Gastrocnemius medialis (tissue), 4 donors: ENCODE measurements at places on chromosomes 1 and 21. TPM values are rescaled to one million over a fixed set of nuclear protein-coding genes. Genes with fewer than 3 reads are reported as not detected.

Gene ASPM
- 0.10 TPM for total RNA-seq

Gene SAMD11
- 0.17 TPM for total RNA-seq

Gene PDE9A
- total RNA-seq = 4.5 TPM

Gene TACSTD2
- total RNA-seq = not detected

Gene NMNAT2
- not detected for total RNA-seq

Gene ROR1
- total RNA-seq = 4.3 TPM

- no peaks in the 10 kb centered on the region for H3K36me3 ChIP-seq
- no peak for DNase-seq
- no peaks in the 10 kb centered on the region for H3K4me1 ChIP-seq
- no peak overlapping the region for H3K27ac ChIP-seq
Observed at GRCh38 chr1:160874935-160875334, 10.0 kb downstream of the ITLN1 start.

DNA sequence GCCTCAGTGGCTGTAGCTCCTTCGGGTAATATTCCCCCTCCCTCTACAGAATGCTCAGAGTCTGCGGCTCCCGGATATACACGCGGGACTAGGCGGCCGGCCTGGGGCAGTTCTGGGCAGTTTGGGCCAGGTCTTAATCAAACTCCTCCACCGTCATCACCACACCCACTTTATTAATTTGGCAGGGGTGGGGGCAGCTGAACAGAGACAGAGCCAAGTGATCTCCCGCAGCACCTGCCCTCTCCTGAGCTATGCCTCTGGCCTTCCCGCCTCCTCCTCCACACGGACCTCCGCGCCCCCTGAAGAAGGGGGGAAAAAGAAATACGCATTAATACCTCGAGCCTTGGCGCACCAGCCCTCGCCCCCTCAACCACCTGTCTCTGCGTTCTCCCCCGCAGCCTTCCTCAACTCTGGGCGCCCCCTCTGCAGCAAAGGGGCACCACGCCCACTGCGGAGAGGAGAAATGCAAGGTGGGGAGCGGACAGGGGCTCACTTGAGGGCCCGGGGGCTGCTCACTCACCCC, 42.6 kb downstream of the CD34 start:
- H3K36me3 ChIP-seq = no peaks in the 10 kb centered on the region
- no peaks in the 10 kb centered on the region for H3K27me3 ChIP-seq

GRCh38 chr1:6472391-6472790, 6.4 kb upstream of the TNFRSF25 start:
- H3K4me1 ChIP-seq = no peaks in the 10 kb centered on the region
- H3K27me3 ChIP-seq = no peaks in the 10 kb centered on the region
- H3K27ac ChIP-seq = no peak overlapping the region

DNA sequence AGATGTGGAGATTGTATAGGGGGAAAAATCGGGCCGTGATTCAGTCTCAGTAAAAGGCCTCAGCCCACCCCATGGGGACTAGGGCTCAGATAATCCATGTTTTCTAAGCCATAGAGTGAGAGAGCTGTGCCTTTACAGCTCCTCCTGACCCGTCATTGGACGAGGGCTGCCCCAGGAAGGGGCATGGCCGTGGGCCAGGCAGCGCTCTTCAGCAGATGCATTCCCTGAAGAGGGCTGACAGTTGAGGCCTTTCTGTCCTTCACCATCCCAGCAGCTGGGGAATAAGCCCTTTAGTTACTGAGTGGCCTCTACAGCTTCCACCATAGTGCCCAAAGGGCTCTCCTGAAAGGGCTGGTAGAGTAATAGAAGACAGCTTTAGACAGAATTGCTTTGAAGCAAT, 57.2 kb downstream of the ST3GAL3 start:
- H3K4me3 ChIP-seq = no peak overlapping the region
- H3K4me1 ChIP-seq = peaks cover 20% of the 10 kb centered on the region
- no peaks in the 10 kb centered on the region for H3K36me3 ChIP-seq
- no peak for DNase-seq
- H3K27me3 ChIP-seq = no peaks in the 10 kb centered on the region
- peak overlapping the region; percentile 49 for H3K27ac ChIP-seq
